ENCODE measurements at places on chromosomes 13 and 19.

DNA sequence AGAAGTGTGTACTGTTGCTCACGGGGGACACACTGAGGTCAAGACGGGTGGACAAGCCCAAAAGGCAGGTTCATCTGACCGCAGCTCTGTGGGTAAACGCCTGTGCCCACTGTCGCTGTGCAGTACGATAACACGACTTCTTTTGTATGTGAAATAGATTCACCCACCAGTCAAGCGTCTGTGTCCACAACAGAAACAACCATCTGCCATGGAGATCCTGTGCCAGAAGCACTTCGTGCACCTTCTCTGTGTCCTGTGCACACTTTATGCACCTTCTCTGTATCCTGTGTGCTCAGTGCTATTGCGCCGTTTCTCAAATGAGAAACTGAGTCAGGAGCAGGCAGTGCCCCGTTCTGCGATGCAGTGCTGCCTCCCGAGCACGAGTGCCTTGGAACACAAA is 138.9 kb downstream of the ATP11A start:
- no peak for DNase-seq

DNA sequence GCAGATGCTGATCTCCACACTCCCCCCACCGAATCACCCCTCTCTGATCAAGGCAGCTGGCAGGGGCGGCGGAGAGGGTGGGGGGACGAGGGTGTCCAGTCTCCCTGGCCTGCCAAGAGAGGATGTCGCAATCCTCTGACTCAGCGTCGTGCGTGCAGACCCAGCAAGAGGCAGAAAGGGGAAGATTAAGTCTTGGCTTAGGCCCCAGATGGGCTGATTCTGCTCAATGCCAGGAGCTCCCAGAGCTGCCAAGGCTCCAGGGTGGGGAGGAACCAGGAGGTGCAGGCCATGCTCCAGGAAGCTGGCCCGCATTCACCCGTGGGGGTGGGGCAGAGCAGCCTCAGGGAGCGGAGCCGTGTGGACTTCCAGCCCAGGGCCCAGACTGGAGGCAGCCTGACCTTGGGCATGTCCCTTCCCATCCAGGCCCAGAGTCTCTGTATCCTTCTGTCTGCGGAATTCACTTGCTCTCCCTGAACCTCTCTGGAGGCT is 6.6 kb upstream of the BCL3 start:
- no peak for DNase-seq

- DNase-seq = no peak
Observed at GRCh38 chr13:36447501-36447900, 15.2 kb downstream of the CCNA1 start.

GRCh38 chr19:44823373-44823698 is 14.4 kb downstream of the BCAM start:
- no peak for DNase-seq

DNA sequence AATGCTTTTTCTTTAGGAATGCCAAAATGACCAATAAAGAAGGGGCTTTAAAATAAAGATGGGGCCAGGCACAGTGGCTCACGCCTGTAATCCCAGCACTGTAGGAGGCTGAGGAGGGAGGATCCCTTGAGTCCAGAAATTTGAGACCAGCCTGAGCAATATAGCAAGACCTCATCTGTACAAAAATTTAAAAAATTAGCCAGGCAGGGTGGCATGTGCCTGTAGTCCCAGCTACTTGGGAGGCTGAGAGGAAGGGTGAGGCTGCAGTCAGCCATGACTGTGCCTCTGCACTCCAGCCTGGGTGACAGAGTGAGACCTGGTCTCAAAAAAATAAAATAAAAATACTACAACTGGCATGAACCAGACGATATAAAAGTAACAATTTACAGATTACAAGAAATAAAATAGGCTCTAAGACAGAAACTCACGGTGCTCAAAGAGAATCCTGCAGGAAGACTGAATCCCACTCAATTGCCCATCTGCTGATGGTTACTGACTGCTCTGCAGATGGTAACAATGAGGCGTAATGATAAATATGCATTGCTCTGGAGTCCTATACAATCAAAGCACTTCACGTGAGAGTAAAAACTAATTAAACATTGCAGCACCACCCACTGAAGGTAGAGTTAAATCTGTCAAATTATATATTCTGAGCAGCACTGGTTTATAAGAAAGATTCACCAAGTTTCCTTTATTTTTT is 93.2 kb downstream of the LHFPL6 start:
- no peak for DNase-seq

- DNase-seq = no peak
Observed at GRCh38 chr19:17968362-17968761, 1.5 kb downstream of the KCNN1 start.

DNA sequence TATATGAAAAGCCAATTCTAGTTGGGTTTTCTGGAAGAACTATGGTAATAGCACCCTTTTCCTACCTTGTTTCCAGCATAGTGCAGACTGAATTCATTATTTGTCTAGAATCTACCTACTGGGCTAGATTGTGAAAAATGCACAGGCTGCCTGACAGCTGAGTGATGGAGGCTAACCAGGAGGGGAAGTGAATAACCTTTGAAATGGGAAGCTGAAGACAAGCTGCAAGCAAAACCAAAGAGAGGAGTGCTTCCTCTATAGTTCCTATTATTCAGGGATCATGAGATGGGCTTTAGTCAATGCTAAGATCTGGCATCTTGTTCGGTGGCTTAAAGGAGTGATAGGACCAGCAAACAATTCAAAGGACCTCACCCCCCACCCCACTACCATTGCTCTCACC is 26.9 kb downstream of the MZT1 start:
- no peak for DNase-seq

DNA sequence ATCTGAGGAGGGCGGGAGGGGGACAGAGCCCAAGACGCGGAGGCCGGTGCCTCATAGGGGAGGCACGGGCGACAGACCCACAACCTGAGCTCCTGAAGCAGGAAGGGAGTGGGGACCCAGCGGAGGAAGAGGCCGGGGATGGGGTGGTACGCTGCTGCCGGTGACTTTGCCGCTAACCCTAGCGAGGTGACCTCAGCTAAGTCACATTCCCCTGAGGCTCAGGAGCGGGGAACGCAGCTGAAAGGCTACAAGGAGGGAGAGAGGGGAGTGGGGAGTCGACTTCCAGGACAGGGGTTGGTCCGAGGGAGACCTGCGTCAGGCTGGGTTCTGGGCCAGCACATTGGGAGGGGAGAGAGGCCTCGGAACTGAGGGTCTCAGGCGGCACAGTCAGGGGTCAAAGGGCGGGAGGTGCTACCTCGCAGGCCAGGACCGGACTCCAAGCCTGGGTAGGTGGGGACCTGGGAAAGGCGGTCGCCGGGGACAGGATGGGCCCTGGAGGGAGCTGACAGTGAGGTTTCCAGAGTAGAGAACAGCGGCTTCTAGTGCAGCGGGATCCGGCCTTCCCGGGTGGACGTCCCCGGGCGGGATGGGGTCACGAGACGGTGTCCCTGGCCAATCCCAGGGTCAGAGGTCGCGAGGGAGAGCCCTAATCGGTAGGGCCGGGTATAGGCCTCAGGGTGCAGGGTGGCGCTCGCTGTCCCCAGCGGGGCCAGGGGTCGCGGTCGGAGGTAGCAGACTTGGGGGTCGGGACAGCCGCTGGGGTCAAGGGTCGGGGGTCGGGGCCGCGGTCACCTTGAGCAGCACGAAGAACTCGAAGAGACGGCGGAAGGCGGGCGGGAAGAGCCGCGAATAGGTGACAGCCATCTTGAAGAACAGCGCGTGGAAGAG is 699 bp downstream of the TMEM259 start:
- no peak for DNase-seq

DNA sequence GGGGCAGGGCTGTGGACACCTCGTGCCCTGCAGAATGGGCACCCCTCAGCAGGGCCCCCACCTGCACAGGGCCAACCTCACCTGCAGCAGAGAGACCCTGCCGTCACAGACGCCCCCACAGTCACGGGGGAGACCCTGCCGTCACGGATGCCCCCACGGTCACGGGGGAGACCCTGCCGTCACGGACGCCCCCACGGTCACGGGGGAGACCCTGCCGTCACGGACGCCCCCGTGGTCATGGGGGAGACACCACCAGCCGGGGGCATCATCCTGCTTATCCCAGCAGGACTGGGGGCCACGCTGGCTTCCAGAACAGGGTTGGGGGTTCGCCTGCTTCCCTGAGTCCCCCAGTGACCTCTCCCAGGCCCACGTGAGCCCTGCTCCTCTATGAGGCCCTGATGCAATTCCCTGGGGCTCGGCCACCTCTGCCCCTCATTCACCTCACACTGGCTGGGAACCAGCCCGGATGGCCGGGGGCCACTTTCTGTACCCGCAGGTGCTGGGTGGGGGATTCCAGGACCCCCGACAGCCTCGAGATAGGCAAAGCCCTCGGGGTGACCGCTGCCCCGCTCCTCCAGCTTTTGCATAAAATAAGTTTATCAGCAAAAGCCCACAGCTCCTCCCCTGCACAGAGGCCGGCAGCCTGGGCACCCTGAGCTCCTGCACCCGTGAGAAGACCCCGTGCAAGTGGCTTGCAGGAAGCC is 23.6 kb downstream of the SBNO2 start:
- DNase-seq = no peak

DNA sequence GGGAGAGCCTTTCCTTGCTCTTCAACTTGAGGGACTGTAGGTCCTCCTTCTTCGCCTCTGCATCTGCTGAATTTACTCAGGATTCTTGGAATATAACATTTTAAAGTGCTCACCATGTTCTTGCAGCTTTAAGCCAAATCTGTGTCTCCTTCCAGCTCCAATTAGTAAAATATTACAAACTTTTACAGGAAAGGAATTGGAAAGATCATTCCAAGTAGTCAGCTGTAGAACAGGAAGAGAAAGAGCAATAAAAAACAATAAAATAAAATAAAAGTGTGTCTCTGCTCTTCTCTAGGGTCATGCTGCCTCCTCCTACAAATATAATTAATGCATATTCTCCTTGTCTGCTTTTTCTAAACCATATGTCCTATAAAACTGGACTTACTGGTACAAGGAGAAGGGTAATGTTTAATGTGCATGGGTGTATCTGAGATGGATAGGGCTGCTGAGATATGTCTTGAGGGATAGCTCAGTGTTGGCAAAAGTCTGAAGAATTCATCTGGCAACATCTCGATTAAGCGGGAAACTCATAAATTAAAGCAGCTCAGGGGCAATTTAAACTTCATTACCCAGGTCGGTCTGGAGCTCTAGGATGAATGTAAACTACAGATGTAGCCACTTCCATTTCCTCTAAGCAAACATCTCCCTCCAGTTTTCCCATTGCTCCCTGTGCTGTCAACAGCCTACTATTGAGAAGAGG is 25.0 kb downstream of the ENOX1 start:
- DNase-seq = no peak

- no peak for DNase-seq
Observed at GRCh38 chr13:23381866-23382265, 51.6 kb downstream of the SACS start.

DNA sequence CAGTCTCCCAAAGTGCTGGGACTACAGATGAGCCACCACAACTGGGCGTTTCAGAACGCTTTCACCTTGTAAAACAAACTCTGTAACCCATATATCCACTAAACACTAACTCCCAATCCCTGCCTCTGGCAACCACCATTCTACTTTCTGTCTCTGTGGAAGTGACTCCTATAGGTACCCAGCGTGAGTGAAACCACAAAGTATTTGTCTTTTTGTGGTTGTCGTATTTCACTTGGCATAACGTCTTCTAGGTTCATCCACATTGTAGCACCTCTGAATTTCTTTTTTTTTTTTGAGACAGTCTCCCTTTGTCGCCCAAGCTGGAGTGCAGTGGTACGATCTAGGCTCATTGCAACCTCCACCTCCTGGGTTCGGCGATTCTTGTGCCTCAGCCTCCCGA is 44.8 kb downstream of the BRD4 start:
- DNase-seq = no peak

GRCh38 chr13:93066187-93066586 is 160.4 kb upstream of the GPC6 start:
- no peak for DNase-seq

- DNase-seq = no peak
Observed at GRCh38 chr19:39140594-39140993, 15.0 kb downstream of the PAK4 start.

GRCh38 chr19:51586799-51587198 is 15.7 kb downstream of the ZNF175 start:
- no peak for DNase-seq

DNA sequence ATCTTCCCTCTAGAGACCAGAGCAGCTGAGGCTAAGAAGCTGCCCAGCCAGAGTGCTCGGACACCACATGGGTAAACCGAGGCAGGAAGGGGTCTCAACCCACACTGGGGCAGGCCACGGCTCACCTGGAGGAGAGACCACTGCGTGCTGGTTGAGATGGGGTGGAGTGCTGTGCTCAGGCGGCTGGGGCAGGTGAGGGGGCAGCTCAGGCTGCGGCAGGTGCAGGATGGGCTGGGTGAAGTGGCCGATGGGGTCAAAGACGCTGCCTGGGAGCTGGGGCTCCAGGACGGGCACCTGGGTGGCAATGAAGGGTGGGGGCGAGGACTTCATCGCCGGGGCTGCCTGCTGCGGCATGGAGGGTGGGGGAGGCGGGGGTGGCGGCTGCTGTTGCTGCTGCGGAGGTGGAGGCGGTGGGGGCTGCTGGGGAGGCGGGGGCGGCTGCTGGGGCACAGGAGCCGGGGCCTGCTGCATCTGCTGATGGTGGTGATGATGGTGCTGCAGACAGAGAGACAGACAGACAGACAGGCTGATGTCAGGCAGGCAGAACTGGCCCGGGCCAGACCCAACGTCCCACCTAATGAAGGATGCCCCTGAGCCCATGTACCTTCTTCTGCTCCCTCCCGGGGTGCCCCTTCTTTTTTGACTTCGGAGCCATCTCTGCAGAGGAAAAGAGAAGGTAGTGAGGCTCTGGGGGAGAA is 12.0 kb upstream of the EPHX3 start:
- DNase-seq = no peak

DNA sequence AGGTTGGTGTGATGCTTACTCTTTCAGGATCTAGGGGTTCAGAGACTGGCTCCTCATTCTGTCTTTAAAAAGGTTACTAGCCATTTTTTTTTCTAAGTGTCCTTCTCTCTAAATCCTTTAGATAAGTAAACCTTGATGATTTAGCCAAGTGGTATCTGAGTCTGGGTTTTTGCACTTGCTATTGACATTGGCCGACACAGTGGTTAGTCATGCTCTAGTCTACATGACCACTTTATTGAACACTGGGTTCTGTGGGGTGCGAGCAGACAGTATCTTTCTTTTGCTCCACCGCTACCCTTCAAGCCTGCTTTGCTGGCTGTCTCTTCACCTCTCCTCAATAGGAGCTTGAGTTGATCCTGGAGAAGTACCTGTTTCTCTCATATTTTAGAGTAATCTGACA is 6.2 kb upstream of the NUP58 start:
- DNase-seq = no peak

DNA sequence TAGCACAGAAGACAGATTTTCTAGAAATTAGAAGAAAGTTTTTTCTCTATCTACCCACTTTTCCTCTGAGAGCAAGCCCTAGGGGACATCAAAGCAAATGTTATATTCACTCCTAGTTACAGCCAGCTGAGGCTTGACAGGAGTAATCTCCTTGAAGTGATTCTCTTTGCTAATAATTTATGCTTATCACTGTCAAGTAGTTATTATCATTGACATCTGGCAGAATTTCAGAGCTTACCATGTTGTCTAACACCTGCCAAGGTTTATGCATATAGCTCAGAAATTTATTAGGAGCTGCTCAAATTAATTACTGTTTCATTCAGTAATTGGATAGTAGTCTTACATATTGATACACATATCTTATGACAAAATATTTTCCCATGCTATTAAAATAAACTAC is 465.9 kb upstream of the ATXN8OS start:
- no peak for DNase-seq

GRCh38 chr13:51681037-51681678 is 96.9 kb downstream of the WDFY2 start:
- DNase-seq = no peak

- DNase-seq = no peak
Observed at GRCh38 chr19:14565298-14565679, 6.6 kb downstream of the NDUFB7 start.

Measured in cortex of kidney (tissue), 1 donor.